Thyroid gland (tissue), 4 donors: ENCODE measurements at places on chromosomes 1 and 21. TPM values are rescaled to one million over a fixed set of nuclear protein-coding genes. Genes with fewer than 3 reads are reported as not detected.

LRRC38 gene
- total RNA-seq = not detected

NCMAP gene
- total RNA-seq = 5.4 TPM

GLIS1 gene
- total RNA-seq = not detected

DNA sequence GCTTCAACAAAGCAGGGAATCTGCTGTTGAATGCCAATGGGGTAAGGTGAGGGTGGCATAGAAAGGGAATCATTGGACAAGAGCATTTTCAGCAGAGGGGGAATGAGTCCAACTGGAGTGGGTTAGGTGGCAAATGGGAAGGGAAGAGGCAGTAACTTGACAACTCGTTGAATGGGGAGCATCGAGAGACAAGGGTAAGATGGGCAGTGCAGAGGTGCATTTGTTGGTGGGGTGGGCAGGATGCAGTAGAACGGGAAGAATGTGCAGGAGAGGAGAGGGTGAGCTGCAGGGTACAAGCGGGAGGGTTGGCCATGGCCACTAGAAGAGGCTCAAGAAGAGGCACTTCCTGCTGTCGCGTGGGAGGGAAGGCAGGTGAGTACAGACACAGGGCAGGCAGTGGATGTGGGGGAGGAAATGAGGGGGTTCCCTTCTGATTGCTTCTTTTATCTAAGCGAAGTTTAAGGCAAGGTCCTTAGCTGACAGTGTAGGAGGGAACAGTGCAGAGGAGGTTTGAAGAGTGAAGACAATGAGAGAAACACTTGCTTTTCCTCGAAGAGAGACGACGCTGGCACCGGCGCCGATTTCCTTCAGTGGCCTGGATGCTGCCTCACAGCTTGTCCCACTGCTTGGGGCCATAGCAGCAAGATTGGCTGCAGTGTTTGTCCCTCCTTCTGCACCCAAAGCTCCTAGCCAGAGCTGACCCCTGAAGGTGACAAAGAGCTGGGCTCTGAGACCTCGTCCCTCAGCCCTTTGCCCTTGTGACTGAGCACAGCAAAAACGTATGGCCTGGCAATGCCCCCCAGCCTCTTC lies 3.2 kb upstream of the IKBKE start:
- H3K27me3 ChIP-seq = no peaks in the 10 kb centered on the region
- H3K27ac ChIP-seq = no peak overlapping the region
- no peak overlapping the region for H3K4me3 ChIP-seq
- H3K4me1 ChIP-seq = peaks cover 21% of the 10 kb centered on the region

GRCh38 chr1:172269084-172269483 lies 151.4 kb upstream of the C1orf105 start:
- H3K27me3 ChIP-seq = no peaks in the 10 kb centered on the region
- no peak overlapping the region for H3K27ac ChIP-seq
- H3K36me3 ChIP-seq = no peaks in the 10 kb centered on the region
- DNase-seq = no peak
- no peaks in the 10 kb centered on the region for H3K4me1 ChIP-seq

DNA sequence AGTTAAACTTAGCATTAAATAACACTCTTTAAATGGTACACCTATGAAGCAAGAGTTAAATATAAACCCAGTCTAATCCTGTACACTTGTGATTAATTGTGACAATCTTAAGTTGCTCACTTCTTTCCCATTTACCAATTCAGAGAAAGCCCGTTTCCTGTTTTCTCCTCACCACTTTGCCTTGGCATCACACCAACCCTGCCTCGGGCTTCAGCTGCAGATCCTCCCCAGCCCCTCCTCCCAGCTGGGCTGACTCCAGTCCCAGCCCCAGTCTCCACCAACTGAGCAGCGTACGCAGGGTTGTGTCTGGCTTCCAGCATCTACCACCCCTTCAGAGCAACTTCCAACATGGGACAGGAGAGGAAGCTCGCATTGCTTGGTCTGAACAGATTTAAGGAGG lies 4.1 kb downstream of the PYCR2 start:
- no peak for DNase-seq
- H3K27ac ChIP-seq = no peak overlapping the region
- peaks cover 6% of the 10 kb centered on the region for H3K36me3 ChIP-seq
- no peak overlapping the region for H3K4me3 ChIP-seq
- H3K4me1 ChIP-seq = peaks cover 6% of the 10 kb centered on the region

DNA sequence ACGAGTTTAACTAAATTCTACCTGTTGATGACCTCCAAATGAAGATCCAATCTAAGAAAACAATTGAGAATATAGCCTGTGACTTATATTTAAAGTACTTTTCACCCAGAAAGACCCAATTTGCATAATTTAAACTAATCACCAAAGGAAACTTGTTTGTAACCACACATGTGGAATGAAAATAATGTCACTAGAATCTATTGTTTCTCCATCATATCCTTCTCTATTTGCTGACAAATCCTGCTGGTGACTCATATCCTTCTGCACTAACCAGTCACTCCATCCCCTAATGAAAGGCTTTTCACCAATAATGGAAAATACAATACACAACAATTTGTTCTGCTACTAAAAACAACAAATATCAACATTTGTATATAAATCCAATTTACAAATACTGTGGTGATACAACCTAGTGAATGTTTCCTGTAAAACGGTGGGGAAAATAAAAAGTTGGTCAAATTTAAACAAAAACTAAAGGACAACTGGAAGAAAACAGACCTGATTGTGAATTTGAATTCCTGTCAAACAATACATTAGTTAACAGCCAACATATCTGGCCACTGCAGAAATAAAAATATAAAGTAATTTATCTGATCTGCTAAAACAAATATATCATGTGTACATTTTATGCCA lies 6.5 kb downstream of the PTP4A2 start:
- H3K4me3 ChIP-seq = no peak overlapping the region
- DNase-seq = no peak
- H3K4me1 ChIP-seq = peaks cover 80% of the 10 kb centered on the region
- peak overlapping the region; percentile 19 for H3K27ac ChIP-seq
- H3K36me3 ChIP-seq = no peaks in the 10 kb centered on the region
- no peaks in the 10 kb centered on the region for H3K27me3 ChIP-seq

GRCh38 chr1:178311164-178311563 lies 185.6 kb downstream of the CLEC20A start:
- H3K27ac ChIP-seq = no peak overlapping the region
- no peak overlapping the region for H3K4me3 ChIP-seq
- no peaks in the 10 kb centered on the region for H3K4me1 ChIP-seq
- H3K36me3 ChIP-seq = no peaks in the 10 kb centered on the region
- no peaks in the 10 kb centered on the region for H3K27me3 ChIP-seq

- no peak for DNase-seq
- H3K27me3 ChIP-seq = no peaks in the 10 kb centered on the region
- H3K36me3 ChIP-seq = no peaks in the 10 kb centered on the region
Observed at GRCh38 chr1:89687254-89687653, 54.3 kb downstream of the LRRC8C start.
